ENCODE measurements at places on chromosomes 3 and 15.
A peak's percentile ranks its signal among the peaks of the same experiment; 100 is the strongest.

GRCh38 chr3:43022121-43022520, 43.0 kb downstream of the GASK1A start:
- DNase-seq = no peak

DNA sequence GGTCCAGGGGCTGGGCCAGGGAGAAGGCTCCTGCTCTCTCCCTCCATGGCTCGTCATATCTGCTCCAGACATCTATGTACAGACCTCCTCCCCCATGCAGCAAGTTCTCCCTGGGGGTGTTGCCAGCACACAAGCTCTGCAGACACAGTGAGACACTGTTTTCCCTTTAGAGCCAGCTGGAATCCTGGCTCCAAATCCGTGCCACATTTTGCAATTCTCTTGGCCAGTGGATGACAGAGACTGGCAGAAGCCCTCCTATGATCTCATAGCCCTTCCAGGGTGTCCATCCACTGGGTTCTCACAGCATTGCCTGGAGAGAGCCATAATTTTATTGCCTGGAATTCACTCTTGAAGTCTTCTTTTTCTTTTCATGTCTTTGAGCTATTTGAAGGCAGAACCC, 203.9 kb downstream of the TLE3 start:
- DNase-seq = no peak

GRCh38 chr15:88658972-88659931, 20.4 kb downstream of the ISG20 start:
- DNase-seq = peak; percentile 78

DNA sequence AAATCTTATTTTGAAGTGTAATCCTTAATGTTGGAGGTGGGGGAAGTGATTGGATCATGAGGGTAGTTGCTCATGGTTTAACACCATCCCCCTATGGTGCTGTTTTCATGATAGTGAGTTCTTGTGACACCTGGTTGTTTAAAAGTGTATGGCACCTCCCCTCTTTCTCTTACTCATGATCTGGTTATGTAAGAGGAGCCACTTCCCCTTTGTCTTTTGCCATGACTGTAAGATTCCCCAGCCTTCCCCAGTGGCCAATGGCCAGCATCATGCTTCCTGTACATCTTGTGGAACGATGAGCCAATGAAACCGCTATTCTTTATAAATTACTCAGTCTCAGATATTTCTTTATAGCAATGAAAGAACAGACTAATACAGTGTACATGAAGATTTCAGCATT, 39.8 kb upstream of the GMNC start:
- DNase-seq = peak; percentile 59

- DNase-seq = no peak
Observed at GRCh38 chr3:45711931-45712330, 22.7 kb downstream of the SACM1L start.

DNA sequence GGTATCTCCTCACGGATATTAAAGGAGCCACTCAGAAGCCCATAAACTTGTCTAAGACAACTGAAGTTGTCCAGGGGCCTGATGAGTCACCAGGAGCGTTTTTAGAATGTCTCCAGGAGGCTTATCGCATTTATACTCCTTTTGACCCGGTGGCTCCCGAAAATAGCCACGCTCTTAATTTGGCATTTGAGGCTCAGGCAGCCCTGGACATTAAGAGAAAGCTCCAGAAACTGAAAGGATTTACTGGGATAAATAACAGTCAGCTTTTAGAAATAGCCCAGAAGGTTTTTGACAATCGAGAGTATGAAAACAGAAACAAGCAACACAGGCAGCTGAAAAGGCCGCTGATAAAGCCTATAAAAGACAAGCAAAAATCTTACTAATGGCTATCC, 4.1 kb downstream of the DET1 start:
- no peak for DNase-seq

GRCh38 chr15:90019611-90020010, 18.5 kb downstream of the ZNF710 start:
- no peak for DNase-seq

- DNase-seq = no peak
Observed at GRCh38 chr3:30331519-30331918, 274.9 kb upstream of the TGFBR2 start.

- DNase-seq = no peak
Observed at GRCh38 chr3:76731471-76731870, 308.4 kb upstream of the ROBO2 start.

DNA sequence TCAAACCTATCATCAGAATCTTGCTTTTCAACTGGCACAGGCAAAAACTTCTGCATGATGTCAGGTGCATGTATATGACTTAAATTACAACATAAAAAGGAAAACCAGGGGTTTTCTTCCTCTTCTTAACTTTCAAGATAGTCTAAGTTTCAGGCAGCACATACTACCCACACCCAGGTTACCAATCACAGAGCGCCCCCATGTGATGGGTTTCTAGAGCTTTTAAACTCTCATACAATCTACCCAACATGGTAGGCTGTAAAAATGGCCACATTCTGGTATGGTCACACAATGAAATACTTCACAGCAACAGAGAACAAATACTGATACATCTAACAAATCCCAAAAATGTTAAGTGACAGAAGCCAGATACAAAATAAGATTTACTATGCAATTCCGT, 7.4 kb downstream of the MESD start:
- no peak for DNase-seq

- DNase-seq = no peak
Observed at GRCh38 chr3:13316603-13317002, 103.5 kb downstream of the NUP210 start.

- DNase-seq = no peak
Observed at GRCh38 chr3:123096731-123097130, 29.9 kb downstream of the PDIA5 start.
